ENCODE measurements at places on chromosomes 2 and 18. TPM values are rescaled to one million over a fixed set of nuclear protein-coding genes. Genes with fewer than 3 reads are reported as not detected.

DNA sequence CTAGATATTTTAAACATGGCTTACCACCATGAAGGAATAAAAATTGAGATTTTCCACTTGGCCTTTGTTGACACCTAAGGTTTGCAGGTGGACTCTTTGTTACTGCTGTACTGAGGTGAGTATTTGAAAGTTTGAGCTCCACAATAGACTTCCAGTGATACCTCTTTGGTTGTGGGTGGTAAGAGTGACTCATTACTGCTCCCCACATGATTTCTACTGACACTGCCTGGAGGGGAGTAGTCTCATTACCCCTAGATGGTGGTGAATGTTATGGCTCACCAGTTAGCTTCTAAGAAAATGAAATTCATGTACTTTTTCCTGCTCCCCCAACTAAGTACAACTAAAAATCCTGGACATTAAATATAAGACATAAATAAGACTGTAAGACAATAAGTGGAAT, 1183.1 kb upstream of the TMEFF2 start:
- no peak for DNase-seq

DNA sequence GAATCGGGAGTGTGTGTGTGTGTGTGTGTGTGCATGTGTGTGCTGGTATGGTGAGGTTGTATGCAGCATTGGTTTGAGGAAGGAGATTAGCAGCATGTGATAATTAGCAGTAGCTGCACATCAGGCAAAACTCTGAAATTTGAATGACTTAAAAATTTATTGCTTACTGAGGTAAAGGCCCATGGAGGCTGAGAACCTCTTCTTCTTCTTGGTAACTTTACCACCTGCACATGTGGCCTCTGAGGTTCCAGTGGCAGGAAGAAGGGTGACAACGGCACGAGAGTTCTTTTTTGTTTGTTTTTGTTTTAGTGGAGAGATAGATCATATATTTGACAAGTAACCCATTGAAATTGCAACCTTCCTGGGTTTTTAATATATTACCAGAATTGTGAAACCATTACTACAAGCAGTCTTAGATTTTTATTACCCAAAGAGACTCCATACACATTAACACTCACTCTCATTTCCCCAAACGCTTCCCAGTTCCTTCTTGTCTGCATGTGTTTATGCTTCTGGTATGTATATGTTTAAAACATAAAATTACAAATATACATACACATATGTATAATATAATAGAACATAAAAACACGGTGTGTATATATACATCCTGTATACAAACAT, 292.1 kb downstream of the PTGR3 start:
- DNase-seq: no peak

AQP12A gene
- not detected for polyA plus RNA-seq

PLEKHH2 gene
- 229 TPM for polyA plus RNA-seq

Data from left lung (tissue), 14 donors.